ENCODE measurements at places on chromosomes 13 and 19. TPM values are rescaled to one million over a fixed set of nuclear protein-coding genes. Genes with fewer than 3 reads are reported as not detected.

GRCh38 chr13:84470528-84470927 is 588.3 kb upstream of the SLITRK1 start:
- no peaks in the 10 kb centered on the region for H3K4me1 ChIP-seq
- no peak for DNase-seq
- no peak overlapping the region for H3K4me3 ChIP-seq
- H3K27me3 ChIP-seq: no peaks in the 10 kb centered on the region

Gene KL
- total RNA-seq: 24.5 TPM

- no peaks in the 10 kb centered on the region for H3K27me3 ChIP-seq
- no peak overlapping the region for H3K27ac ChIP-seq
- peaks cover 23% of the 10 kb centered on the region for H3K4me1 ChIP-seq
- no peak overlapping the region for H3K4me3 ChIP-seq
- no peaks in the 10 kb centered on the region for H3K36me3 ChIP-seq
- peak; percentile 85 for DNase-seq
These were observed 188.0 kb downstream of the RGCC start for GRCh38 chr13:41645331-41645730.

DNA sequence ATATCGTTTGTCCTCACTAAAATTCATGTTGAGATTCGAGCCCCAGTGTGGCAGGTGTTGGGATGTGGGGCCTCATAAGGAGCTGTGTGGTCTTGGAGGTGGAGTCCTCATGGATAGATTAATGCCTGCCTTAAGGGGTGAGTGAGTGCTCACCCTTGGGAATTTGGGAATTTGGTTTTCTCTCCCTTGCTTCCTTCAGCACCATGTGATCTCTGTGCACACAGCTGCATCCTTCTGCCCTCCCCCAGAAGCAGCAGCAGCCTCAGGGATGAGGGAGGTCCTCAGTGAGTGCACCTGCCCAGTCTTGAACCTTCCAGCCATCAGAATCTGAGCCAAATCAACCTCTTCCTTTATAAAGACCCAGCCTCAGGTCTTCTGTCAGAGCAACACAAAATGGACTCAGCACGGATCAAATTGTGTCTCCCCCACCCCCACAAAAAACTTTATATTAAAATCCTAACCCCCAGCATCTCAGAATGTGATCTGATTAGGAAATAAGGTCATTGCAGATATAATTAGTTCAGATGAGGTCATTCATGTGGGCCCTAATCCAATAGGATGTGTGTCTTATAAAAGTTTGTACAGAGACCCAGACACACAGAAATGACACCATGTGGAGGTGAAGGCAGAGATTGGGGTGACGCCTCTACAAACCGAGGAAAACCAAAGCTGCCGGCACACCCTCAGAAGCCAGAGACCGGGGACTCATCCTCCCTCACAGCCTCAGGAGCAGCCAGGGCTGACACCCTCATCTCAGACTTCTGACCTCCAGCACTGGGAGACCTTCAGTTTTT is 12.9 kb downstream of the CYTH2 start:
- H3K4me3 ChIP-seq: no peak overlapping the region
- peaks cover 16% of the 10 kb centered on the region for H3K4me1 ChIP-seq
- DNase-seq: no peak
- H3K27ac ChIP-seq: no peak overlapping the region
- H3K27me3 ChIP-seq: no peaks in the 10 kb centered on the region

Data from lung (tissue), 17 donors.